IPS DF 6.9 (cell line): ENCODE measurements at places on chromosomes 6 and 20.

DNA sequence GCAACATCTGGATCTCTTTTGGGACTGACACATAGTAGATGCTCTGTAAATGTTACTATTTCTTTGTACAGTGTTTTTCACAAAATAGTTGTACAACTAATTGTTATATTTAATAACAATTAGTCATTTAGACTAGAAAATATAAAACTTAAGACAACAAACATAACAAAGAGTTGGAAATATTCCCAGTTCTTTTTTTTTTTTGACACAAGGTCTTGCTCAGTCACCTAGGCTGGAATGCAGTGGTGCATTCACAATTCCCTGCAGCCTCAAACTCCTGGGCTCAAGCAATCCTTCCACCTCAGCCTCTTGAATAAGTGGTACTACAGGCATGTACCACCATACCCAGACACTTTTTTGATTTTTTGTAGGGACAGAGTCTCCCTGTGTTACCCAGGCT, 105.8 kb downstream of the UTRN start:
- no peak for DNase-seq

- no peak for DNase-seq
These were observed 255.9 kb downstream of the ESR1 start for GRCh38 chr6:152063170-152063921.

GRCh38 chr20:19890445-19891051, 126.6 kb upstream of the NAA20 start:
- no peak for DNase-seq

DNA sequence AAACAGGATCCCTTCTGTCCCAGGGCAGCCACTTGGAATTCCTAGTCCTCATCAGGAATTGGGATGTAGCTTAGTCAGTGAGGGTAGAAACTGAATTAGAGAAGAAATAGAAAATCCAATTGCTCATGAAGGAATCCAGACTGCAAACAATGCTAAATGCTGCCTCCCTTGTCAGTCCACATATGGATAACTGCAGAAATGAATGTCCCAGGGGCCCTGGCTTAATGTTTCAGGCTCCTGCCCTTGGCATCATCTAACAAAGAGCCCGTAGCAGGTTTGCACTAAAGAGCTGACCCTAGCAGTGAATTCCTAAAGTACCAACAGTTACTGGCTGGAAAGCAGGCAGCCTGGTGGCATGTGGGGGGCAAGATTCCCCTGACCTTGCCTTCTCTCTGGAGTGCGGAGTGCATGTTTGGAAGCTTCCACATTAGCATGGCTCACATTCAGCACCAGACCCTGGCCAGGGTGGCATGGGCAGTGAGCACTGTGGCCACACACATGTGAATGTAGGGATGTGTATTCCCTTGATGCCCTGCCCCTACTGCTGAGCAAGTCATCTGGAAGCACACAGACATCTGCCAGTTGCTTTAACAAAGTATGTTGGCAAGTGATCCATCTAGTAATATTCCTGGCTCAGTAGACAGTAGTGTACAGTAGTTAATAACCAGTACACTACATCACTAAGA, 394.5 kb downstream of the CDC5L start:
- no peak for DNase-seq

- DNase-seq: no peak
These were observed 492.9 kb downstream of the PRKN start for GRCh38 chr6:162234631-162235030.

- DNase-seq: no peak
These were observed 184.5 kb upstream of the MARCKS start for GRCh38 chr6:113672491-113673149.

DNA sequence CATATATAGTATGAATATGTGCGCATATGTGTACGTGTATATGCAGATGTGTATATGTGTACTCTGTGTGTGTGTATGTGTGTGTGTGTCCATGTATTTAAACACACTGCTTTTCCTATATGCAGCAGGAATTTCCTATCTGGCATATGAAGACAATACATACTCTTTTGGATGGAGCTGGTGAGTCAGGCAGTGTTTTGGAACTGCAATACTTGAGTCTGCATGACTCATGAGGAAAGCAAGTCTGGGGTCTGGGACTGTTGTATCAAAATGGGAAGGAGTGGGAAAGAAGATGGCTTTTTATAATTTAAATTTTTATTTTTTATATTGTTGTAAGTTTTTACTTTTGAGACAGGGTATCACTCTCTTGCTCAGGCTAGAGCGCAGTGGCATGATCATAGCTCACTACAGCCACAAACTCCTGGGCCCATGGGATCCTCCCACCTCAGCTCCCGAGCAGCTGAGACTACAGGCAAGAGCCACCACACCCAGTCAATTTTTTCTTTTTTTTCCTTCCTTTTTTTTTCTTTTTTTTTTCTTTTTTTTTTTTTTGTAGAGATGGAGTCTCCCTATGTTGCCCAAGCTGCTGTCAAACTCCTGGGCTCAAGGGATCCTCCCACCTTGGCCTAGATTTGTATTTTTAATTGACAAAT, 72.2 kb downstream of the ATXN1 start:
- no peak for DNase-seq

- DNase-seq: no peak
These were observed 79.3 kb downstream of the PLG start for GRCh38 chr6:160781298-160781697.

GRCh38 chr6:84652356-84653026, 111.9 kb downstream of the TBX18 start:
- no peak for DNase-seq

GRCh38 chr6:17574866-17575560, 25.1 kb upstream of the FAM8A1 start:
- DNase-seq: no peak

DNA sequence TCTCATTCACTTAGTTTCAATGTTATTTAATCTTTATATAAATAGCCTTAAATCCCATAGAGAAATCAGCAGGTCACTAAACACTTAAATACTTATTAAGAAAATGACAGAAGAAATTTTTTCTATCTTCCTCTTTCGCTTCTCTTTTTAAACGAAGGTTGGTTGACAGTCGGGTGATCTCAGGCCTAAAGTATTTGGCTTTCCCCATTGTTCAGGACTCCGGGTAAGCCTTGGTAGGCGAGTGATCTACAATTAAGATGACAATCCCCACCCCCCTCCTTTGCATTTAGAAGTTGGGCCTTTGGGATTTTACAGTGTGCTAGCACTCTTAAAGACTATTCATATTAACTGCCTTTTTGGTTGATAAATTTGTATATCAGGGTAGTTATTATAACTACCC, 19.7 kb upstream of the UTRN start:
- DNase-seq: peak; percentile 70

DNA sequence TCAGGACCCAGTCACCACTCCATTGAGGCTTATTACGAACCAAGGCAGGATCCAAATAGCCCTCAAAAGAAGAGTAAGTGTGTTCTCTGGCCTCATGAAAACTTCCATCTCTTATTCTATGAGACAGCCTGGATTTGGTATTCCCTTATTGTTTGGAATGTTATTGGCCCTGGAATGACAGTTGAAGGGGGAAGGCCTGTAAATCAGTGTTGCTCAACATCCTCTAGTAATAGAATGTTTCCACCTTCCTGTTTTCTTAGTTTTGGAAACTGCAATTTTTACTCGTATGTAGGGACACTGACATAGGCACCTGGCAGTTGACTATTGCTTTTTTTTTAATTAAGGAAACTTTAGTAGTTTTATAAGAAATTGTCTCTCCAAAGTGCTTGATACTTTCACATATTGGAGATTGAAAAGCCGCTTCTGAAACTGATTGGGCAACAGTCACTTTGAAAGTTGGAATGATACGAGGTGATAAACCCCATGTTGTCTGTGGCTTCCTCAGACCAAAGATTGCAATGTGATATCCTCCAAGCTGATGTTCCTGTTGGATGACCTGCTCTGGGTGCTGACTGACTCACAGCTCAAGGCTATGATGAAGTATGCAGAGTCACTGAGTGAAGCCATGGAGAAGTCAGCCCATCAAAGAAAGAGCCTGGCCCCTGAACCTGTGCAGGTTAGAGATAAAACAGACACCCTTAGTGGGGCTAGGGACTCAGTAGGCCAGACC, 43.1 kb downstream of the BLTP3A start:
- DNase-seq: no peak

DNA sequence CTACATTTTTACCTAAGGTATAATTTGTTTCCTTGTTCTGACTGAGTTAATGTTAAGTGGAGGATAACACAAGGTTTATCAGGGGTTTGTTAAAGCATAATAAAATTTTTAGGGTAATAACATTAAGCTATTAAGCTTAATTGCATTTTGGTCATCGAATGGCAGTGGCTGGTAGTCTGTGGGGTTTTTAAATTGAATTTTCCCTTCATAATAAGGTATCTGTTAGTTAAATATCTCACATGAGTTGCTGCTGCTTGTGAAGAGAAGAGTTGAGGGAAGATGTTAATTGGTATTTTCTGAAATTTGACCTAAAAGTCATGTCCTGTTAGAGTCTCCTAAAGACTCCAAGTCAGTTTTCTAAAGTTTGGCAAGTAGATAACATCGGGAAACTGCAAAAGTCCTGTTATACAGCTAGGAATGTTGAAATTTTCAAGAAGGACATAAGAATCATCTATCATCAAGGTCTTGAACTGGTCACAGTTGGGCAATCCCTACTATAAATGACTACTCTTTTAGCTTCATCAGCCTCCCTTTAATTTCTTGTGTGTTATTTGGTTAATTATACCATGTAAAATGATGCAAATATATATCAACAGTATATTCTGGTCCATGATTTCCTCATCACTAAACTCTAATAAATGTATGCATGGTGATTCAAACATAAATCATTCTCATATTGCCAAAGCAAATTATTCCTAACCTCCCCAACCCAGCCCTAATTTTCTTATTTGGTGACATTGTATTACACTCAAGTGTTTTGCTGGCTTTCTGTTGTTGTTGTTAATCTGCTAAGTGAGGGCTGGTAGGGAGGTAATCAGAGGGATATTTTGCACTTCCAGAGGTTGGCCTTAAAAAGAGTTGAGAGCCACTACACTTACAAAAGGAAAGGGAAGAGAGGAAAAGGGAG, 64.0 kb downstream of the MAP3K5 start:
- DNase-seq: no peak

- DNase-seq: no peak
These were observed 29.1 kb downstream of the BFSP1 start for GRCh38 chr20:17502105-17502504.

DNA sequence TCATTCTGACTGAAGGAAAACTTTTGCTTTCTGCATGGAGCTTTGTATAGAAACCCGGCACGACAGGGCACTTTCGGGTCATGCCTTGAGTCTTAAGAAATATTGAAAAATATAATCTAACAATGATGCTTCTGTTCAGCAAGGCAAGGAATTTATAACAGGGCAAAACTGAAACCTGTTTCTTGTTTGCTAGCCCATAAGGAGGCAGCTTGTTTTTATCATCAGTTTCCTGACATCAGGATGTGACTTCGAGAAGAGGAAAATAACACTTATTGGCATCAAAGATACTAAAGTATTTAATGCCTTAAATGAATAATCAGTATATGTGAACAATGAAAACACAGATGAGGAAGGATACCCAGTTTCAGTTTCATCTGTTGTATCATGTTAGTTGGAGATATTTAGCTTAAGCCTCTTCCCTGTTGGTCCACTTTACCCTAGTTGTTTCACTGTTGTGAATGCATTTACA, 146.5 kb downstream of the CDKAL1 start:
- DNase-seq: no peak

GRCh38 chr6:32941214-32941768, 463 bp upstream of the HLA-DMB start:
- no peak for DNase-seq

- no peak for DNase-seq
These were observed 54.2 kb downstream of the TBC1D7 start for GRCh38 chr6:13273931-13274706.

GRCh38 chr20:47762699-47763268, 22.5 kb downstream of the SULF2 start:
- DNase-seq: no peak

DNA sequence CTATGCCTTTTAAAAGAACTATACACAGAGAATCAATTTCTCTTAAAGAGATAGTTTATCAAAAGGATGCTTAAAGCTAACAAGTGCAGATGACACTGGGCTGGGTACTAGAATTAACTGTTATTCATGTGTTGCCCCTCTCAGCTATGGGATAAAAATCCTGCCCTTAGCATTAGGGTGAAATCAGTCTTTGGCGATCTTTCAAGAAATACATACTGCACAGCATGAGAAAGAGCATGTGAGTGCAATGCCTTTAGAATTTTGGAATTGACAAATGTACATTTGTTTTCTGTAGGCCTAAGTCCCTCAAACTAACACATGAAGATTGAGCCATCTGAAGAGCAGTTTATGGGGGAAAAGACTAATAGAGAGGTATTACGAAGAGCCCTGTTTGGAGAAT, 115.4 kb downstream of the ZFP64 start:
- no peak for DNase-seq

DNA sequence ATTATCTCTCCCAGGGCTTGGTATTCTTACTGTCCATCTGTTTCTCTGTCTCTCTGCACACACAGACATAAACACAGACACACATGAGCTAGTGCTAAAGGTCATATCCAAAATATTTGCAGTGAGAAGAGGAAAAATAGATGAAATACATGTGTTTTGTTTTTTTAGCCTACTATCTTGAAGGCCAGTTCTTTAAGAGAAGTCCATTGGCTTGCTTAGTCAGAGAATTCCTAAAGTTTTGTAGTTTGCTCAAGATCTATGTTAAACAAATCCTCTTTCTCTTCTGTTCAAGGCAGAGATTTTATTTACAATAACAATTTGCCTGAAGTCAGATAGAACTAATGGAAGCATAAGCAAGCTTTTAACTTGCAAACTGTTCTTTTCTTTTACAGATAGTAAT, 120.0 kb upstream of the AKIRIN2 start:
- no peak for DNase-seq

DNA sequence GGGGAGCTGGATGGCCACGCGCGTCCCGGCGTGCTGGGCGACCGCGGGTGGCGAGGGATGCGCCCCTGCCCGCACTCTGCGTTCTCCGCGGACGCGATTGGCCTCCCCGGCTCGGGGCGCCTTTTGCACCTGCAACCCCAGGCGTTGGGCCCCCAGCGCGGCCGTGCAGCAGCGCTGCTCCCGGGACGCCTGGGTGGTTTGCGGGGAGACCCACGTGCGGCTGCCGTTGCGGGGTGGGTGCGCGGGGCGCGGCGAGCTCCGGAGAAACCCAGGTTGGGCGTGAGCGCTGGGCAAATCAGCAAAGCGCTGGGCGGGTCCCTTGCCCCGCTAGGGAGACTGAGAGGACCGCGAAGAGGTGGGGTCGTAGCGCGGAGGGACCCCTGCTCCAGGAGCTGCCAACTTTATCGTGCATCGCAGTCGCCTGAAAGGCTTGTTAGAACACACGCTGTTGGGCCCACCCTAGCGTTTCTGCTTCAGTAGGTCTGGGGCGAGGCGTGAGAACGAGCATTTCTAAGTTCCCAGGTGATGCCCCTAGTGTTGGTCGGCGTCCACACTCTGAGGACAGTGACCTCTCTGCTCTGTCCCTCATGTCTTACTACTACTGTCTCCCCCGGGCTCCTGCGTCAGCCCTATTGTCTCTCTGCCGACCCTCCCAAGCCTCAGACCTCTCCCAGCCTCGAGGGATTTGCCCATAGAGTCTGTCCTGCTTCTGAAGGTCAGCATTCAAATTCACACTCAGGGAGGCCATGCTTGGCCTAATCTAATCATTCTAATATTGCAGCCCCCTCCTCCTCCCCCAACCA, 538 bp upstream of the ZFP64 start:
- no peak for DNase-seq
